Pancreas (tissue), 10 donors: ENCODE measurements at places on chromosomes 5 and 9.
A peak's percentile ranks its signal among the peaks of the same experiment; 100 is the strongest.

DNA sequence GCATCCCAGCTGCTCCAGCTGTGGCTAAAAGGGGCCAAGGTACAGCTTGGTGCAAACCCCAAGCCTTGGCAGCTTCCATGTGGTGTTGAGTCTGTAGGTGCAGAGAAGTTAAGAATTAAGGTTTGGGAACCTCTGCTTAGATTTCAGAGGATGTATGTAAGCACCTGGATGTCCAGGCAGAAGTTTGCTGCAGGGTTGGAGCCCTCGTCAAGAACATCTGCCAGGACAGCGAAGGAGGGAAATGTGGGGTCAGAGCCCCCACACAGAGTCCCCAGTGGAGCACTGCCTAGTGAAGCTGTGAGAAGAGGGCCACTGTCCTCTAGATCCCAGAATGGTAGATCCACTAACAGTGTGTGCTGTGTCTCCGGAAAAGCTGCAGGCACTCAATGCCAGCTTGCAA, 236.2 kb upstream of the ADRA1B start:
- DNase-seq, result no peak

DNA sequence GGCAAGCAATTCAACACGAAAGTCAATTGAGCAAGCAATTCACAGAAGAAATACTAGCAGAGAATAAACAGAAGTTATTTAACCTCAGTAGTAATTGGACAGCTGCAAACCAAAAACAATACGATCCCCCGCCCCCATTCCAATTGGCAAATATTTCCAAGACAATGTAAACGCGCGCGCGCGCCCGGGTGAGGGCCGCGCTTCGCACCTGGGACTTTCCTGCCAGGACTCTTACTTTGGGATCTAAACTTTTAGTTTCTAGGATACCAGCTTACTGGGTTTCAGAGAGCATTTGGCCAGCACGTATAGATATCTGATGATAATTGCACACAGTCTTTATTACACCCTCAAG, 8.6 kb downstream of the RUFY1 start:
- DNase-seq, result peak; percentile 56

DNA sequence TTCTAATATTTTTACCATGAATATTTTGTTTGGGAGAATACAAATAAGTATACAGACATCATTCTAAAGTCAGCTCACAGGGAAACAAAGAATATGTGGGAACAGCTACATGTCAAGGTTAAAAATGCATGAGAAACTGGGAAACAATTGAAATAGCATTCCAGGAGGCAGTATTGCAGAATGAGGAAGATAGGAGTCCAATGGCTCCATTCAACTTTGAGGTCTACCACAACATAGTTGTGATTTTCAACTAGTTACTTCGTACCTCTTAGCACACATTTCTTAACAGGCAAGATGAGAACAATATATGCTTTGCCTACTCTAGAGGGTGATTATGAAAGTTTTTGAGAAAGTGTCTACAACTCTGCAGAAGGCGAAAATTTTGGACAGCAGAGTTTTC, 35.2 kb upstream of the CAST start:
- no peak for DNase-seq

DNA sequence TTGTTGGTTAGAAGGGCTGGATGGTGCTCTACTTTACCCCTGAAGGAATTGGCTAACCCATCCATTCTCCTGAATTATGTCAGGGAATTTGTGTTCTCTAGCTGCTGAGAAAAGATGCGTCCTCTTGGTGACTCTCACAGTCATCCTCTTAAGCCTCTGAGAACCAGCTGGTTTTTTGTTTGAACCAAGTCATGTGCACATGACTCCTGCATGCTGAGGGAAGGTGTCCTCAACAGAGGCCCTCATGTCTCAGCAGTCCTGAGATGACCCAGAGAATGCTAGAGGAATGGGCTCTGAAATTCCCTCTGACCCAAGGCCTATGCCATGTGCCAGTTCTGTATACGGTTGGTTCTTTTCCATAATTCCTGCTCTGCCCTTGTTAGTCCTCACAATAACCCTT, 10.4 kb upstream of the C5orf63 start:
- DNase-seq, result no peak

- DNase-seq, result no peak
Measured at GRCh38 chr5:167673942-167674341, 617.5 kb upstream of the WWC1 start.

DNA sequence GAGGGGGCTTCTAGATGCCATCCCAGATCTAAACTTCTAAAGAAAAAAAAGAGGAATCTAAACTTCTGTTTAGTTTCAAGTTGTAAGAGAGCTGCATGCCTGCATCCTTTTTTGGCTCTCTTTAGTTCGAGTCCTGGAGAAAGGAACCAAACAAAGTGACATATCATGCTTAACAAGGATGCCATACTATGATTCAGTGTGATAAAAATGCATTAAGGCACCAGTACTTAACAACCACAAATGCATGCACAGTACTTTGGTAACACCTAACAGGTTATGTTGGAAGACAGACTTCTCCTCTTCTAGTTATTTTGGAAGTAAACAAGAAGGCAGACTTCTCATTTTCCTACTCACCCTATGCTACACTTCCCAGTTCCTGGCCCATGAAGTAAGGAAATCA, 27.3 kb downstream of the NME5 start:
- no peak for DNase-seq

DNA sequence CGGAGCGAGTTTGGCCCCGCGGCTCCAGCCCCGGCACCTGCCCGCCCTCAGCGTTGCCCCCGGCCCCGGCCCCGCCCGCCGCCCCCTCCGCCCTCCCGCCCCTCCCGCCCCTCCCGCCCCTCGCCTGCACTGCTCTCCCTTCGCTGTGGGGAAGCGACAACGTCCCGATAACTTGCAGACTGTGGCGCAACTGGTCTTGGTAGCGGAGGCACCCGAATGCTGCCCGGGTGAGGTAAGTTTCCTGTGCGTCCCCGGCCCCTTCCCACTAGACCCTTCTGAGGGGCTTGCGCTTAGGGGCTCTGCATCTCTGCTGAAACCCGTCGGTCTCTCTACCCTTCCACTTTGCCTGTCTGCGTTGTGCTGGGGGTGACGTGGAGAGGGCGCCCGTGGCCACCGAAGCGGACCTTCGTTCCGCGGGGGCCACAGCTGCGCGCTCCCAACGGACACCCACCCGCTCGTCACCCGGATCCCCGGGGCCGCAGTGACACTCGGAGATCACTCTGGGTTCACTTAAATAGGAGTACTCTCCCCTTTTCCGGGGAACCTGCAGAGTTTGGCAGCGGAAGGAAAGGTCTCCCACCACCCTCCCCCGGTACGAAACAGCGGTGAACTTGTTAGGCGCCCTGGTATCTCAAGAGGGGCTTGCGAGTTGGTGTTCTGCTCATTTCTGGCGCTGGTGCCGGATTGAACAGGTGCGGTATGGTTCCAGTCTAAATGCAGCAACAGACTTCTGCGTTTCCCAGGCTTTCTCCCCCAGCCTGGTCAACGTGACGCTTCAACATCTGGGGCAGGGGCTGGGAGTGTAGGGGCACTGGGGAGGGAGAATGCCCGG, 707 bp downstream of the PIP5K1B start:
- peak; percentile 72 for DNase-seq

- no peak for DNase-seq
Measured at GRCh38 chr5:140996060-140996459, 29.8 kb downstream of the PCDHAC2 start.

GRCh38 chr5:180988592-180988991, at the start of gene BTNL3:
TSS of gene BTNL3 (plus strand) at chr5:180988846. CDS start at chr5:180989029, 183 bp downstream.
- no peak for DNase-seq

DNA sequence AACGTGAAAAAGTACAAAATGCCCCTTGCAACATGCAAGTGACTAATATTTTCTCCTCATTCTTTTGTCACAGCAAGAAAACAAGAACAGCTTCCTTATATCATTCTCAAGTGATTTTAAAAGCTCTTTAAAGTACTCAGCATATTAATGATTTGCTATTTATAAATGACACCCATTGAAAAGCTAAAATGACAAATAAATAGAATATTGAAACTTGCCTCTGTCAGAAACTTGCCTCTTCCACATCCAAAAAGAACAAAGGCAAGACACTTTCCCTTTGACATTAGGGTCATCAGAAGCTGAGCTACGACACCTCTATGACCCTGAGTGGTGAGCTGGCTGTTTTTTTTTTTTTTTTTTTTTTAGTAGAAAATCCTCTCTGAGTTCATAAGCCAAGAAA, 339.6 kb upstream of the ITGA1 start:
- no peak for DNase-seq
